ENCODE measurements at places on chromosomes 13 and 19.

DNA sequence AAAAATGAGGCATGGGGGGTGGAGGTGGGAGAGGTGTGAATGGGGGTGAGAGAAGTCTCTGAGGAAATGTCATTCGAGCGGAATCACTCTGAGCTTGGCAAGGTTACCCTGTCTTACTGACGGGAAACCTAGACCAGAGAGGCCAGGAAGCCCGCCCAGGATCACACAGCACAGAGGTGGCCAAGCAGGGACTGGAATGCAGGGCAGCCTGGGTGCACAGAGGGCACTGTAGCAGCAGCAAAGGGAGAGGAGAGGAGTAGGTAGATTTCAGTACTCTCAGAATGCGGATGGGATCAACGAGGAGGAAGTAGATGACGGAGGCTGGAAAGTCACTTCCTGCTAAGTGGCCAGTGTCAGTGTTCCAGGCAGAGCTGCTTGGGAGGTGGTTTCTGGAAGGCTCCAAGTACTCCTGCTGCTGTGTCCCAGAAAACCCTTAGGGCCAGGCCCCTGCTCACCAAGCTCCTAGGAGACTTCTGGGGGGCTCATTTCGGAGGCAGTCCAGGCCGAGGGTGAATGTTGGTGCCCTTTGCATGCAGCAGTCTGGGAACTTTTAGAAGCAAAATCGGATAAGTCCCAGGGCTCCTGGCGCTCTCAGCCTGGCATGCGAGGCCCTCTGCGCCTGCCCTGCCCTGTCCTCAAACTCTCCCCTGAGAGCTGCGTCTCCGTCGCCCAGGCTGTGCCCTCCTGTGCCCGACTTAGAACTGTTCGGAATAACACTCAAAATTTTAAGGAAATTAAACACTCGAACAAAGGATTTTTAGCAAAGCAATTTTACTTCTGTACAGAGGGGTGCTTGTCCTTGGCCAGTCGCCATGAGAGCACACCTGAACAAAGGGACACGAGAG is 33.5 kb downstream of the DNM2 start:
- DNase-seq = no peak

GRCh38 chr19:19502808-19503602 is 12.3 kb downstream of the TSSK6 start:
- no peak for DNase-seq

DNA sequence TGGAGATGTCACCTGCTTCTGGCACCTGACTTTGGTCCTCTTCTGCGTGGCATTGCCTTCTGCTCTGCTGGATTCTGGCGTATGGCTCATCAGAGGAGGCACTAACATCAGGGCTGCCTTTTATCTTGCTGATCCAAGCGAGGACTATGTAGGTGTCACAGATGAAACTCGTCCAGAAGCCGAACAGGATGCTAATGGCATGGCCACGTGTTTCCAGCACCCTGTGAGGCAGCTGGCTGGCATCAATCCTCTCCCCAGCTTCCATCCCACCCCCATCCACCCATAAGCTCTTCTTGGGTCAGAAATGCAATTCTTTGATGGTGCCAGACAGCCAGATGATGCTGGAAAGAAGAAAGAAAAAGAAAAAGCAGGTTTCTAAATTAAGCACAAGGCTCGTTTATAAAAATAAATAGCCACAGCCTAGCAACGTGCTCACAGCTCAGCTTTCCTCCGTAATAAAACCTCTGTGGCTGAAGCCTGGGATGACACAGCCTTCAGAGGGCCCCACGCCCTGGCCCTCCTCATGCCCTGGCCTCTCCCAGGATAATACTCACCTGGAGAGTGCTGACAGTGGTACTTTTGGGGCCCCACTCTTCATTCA is 212.9 kb upstream of the SERP2 start:
- no peak for DNase-seq

- DNase-seq = no peak
Measured at GRCh38 chr13:38602266-38602665, 84.6 kb upstream of the FREM2 start.

DNA sequence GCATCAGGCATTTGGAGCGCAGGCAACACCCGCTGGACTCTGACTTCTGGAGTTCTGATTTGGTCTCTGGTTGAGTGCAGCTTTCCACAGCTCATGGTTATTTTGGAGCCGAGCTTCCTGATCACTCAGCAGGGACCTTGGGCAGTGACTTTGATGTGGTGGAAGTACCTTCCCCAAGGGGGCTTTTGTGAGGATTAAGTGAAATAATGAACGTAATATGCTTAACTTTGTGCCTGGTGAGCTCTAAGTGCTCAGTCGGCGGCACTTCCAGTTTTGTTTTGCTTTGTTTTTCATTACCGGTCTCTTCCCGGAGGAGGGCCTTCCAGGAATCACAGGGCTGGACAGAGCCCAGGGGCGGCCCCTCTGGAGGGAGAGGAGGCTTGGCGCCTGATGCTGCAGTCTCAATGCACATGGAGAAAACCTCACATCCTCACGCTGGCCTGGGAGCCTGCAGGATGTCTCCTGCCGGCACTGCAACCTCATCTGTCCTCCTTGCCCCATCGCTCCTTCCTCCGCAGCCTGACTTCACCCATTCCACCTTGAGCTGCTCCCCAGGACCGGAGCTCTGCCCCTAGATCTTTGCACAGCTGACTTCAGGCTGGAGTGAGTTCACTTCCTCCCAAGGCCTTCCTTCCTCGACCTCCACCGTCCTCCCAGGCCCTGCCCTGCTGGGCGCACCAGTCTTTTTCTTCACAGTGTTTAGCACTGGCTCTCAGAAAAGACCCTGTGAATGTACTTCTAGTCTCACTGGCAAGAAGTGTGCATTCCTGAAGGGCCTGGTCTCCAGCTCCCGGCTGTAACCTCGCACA is 1.5 kb downstream of the PLEKHF1 start:
- DNase-seq = no peak

GRCh38 chr19:31906111-31906871 is 439.1 kb upstream of the ZNF507 start:
- no peak for DNase-seq

- no peak for DNase-seq
Measured at GRCh38 chr13:23551213-23552008, 18.8 kb upstream of the TNFRSF19 start.

DNA sequence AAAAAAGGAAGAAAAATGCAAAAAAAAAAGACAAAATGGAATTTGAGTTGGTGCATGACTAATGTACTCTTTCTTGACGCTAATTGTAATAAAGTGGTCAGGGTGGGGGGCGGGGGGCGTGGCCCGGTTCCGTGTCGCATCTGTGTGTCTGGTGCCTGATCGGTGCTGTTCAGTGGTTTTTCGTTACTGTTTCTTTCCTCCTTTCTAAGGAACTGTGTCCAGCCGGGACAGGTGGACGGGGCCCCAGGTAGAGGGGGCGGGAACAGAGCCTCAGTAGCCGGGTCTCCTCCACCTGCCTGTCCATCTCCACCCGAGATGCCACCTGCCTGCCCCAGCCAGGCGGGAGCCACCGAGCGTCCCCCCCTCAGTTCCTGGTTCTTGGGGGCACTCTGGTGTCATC is 26.3 kb downstream of the ONECUT3 start:
- no peak for DNase-seq

DNA sequence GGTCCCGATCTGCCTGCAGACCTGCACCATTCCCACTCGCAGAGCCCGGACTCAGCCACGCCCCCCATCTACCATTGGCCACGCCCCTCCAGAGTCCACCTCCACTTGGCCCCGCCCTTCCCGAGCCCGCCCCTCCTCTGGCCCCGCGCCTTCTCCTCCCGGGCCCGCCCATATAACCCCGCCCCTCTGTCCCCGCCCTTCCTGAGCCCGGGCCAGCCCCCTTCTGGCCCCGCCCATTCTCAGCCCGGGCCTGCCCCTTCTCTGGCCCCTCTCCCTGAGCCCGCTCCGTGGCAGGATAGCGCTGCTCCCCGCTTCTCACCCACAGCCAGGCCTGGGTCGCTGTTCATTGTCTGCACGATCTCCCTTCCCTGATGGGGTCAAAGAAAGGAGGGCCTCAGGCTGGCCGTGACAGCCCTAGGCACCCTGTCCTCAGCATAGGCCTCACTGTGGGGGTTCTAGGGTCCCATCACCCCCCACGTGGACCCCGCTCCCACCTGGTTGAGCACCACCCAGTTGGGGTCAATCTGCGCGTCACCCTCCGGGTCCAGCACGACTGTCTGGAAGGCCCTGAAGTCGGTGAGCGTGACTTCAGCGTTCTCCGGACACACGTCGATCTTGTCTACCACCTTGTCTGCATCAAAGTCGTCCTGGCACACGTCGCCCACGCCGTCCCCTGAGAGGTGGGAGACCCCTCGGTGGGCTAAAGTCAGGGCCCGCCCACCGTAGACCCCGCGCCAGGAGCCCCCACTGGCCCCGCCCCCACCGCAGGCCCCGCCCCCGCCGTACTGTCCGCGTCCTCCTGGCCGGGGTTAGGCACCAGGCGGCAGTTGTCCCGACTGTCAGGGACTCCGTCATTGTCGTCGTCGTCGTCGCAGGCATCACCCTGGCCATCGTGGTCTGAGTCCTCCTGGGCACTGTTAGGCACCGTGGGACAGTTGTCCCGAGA is 5.7 kb downstream of the COMP start:
- DNase-seq = peak; percentile 47

DNA sequence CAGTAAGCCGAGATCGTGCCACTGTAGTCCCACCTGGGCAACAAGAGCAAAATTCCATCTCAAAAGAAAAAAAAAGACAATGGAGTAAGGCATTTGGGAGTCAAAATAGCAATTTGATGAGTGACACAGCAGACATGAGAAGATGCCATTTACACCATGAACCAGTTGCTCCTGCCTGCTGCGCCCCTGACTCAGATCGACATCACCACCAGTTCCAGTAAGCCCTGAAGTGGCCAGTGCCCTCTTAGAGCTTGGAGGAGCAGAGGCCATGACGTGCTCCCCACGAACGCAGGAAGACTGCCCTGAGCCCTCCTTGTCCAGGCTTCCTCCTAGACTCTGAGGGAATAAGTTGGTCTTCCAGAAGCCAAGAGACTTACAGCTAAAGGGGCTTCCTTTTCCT is 339.2 kb downstream of the MYO16 start:
- no peak for DNase-seq

DNA sequence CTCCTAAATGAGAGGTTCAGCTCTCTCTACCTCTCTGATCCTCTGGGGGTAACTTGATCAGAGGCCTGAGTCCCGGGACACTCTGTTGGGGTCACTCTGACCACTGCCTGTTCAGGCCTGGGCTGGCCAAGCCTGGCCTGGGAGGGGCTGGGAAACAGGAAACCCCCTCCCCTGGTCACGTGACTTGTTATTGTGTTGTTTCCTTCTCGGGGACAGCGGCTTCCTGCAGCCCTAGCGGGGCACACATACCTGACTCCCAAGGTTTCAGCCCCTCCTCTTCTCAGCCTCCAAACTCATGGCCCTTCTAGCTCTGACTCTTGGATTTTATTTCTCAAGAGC is at the start of gene USHBP1:
Gene USHBP1, minus strand, starts transcription at position 105 of the 339 bp plus-strand sequence. CDS start 446 bp downstream, outside the sequence.
- no peak for DNase-seq

GRCh38 chr19:51693819-51694218 is 689 bp downstream of the SPACA6 start:
- no peak for DNase-seq

DNA sequence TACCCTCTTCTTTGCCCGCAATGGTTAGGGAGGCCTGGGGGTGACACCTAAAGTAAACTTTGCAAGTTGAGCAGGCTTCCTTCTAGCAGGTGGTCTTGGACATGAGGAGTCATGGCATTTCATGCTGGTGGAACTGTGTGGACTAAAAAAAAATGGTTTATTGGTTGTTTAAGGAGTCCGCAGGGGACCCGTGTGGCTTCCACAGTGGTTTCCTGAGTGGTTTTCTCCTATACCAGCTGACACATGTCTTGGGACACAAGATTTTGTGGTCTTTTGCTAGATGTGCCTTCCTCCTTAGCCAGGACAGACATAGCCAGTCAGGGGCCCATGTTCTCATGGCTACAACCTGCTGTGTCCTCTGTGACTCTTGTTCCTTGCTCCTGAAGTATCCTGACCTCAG is 1.5 kb downstream of the ZNF543 start:
- DNase-seq = no peak

DNA sequence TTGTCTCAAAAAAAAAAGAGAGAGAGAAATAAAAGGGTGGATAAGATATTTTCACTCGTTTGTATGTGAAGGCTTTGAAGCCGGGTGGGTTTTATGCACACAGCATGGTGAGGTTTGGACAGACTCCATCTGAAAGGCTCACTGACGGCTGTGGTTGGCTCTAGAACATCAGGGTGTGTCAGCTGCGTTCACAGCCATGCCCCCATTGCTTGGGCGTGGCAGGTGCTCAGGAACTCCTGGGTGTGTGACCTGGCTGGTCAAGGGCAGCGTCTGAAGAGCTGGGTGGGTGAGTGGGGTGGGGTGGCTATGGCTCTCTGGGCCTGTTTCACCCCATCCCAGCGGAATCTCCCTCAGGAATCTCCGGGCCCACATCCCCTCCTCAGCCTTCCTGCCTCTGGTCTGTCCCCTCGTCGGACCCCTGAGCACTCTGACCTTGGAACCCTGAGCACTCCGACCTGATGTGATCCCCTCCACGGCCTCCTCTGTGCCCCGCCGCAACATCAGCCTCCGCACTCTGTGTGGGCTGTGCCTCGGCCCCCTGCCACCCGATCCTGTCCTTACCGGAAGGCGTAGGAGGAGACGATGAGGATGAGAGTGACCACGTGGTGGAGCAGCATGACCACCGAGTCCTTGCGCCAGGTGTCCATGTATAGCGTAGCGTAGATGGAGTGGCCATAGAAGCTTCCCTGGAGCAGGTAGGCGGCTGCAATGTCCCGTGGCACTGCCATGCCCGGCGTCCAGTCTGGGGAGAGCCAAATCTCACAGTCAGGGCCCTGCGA is 12.2 kb downstream of the CERS1 start:
- DNase-seq = no peak

GRCh38 chr19:42555317-42555716 is 27.0 kb upstream of the CEACAM1 start:
- no peak for DNase-seq

DNA sequence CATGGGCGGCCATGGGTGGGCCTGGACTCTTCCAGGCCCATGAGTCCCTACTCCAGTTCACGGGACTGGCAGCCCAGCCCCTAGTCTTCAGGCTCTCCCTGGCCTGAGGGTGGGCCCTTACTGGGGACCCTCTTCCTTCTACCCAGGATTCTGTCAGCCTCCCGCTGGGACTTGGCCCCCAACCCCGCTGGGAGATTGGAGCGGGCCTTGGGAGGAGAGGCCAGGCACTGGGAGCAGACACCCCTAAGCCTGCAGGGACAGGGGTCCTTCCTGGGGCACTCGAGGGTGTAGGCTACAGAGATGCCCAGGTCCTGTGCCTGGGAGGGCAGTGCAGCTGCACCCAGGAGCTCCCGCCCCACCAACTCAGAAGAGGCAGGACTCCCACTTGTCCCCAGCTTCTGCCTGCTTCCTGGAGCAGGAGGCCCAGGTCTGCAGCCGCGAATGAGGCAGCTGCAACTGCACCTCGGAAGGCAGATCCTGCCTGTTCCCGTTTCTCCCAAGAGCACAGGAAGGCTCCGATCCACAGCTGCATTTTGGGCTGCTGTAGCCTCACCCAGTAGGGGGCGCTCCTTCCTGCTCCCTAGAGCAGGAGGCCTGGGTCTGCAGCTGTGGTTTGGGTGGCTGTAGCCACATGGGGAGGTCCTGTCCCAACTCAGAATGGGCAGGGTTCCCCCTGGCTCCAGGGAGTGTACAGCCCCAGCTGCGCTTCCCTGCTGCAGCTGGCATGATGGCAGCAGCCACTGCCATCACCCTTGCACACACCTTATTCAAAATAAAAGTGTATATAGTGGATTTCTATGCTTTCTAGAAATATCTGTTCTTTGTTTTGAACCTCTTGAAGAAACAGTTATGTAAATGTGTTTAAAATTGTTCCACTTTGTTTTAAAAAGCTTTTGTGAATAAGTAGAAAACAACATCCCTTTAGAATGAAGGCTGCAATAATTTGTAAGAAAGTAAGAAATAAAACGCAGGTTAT is 46.8 kb downstream of the TEX26 start:
- no peak for DNase-seq

GRCh38 chr13:79485014-79485811 is 4.3 kb downstream of the NDFIP2 start:
- no peak for DNase-seq

All from stimulated activated CD8-positive, alpha-beta memory T cell treated with anti-CD3 and anti-CD28 coated beads, Interleukin-2, amount 100 ng/mL, for 1 hour (primary cell).